PC-9 (cell line): ENCODE measurements at places on chromosomes 3 and 15. TPM values are rescaled to one million over a fixed set of nuclear protein-coding genes. Genes with fewer than 3 reads are reported as not detected.

DNA sequence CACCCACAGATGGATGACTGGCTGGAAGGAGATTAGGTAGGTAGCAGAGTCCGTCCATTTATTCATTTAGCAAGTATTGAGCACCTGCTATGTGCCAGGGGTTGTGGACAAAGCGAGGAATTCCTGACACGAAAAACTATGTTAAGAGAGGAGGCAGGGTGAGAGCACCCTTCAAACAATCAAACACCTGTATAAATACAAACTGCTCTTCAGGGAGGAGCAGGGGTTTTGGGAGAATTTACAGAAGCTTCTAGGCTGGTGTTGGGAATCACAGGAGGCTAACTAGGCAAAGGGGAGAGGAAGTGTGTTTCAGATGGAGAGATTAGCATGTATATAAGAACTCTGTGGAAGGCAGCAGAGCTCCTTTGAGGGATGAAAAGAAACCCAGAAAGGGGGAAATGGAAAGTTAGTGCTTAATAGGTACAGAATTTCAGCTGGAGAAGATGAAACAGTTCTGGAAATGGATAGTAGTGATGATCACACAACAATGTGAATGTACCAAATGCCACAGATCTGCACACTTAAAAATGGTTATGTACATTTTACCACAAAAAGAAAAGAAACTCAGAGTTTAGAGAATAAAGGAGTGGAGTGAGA, 805 bp upstream of the SEC22C start:
- H3K4me1 ChIP-seq, result peaks cover 21% of the 10 kb centered on the region
- H3K27ac ChIP-seq, result no peak overlapping the region
- no peak for DNase-seq
- peak overlapping the region; percentile 63 for H3K4me3 ChIP-seq
- H3K36me3 ChIP-seq, result no peaks in the 10 kb centered on the region

The TMEM158 gene
- 7.5 and 11.9 TPM in 2 replicates for total RNA-seq

The CPNE9 gene
- not detected in 2 replicates for total RNA-seq

The CD96 gene
- total RNA-seq, result 0.11 and 0.20 TPM in 2 replicates

GRCh38 chr15:60933900-60934885, 294.9 kb downstream of the RORA start:
- peaks cover 21% of the 10 kb centered on the region for H3K4me1 ChIP-seq
- H3K4me3 ChIP-seq, result no peak overlapping the region
- H3K27me3 ChIP-seq, result no peaks in the 10 kb centered on the region
- no peaks in the 10 kb centered on the region for H3K36me3 ChIP-seq

The C3orf70 gene
- total RNA-seq, result not detected in 2 replicates
